ENCODE measurements at places on chromosomes 1 and 21. TPM values are rescaled to one million over a fixed set of nuclear protein-coding genes. Genes with fewer than 3 reads are reported as not detected.

PMVK gene
- 34.7 TPM for total RNA-seq

ATF3 gene
- total RNA-seq = 17.8 TPM

DMBX1 gene
- not detected for total RNA-seq

S100A7 gene
- total RNA-seq = not detected

C1orf226 gene
- 2.2 TPM for total RNA-seq

CENPF gene
- total RNA-seq = 1.7 TPM

TGFB2 gene
- total RNA-seq = 39.6 TPM

PTGER3 gene
- total RNA-seq = not detected

SLAMF1 gene
- not detected for total RNA-seq

SPRR4 gene
- total RNA-seq = not detected

S100A1 gene
- not detected for total RNA-seq

LCE2C gene
- total RNA-seq = not detected

RIMS3 gene
- total RNA-seq = 7.7 TPM

CYP4X1 gene
- total RNA-seq = under 0.01 TPM

OLFM3 gene
- total RNA-seq = not detected

C2CD4D gene
- total RNA-seq = 0.17 TPM

KIF26B gene
- 2.5 TPM for total RNA-seq

SPRR2F gene
- total RNA-seq = not detected

RIIAD1 gene
- total RNA-seq = not detected

TMEM82 gene
- total RNA-seq = not detected

S100A4 gene
- 4.3 TPM for total RNA-seq

BCL2L15 gene
- total RNA-seq = 0.32 TPM

TIE1 gene
- not detected for total RNA-seq

DEPDC1 gene
- total RNA-seq = 11.4 TPM

NTNG1 gene
- total RNA-seq = 6.1 TPM

ZNF683 gene
- not detected for total RNA-seq

OR2L2 gene
- 0.19 TPM for total RNA-seq

HSPA6 gene
- 0.45 TPM for total RNA-seq

LPAR3 gene
- total RNA-seq = 17.2 TPM

CFAP74 gene
- not detected for total RNA-seq

S100A5 gene
- not detected for total RNA-seq

FHAD1 gene
- total RNA-seq = 0.33 TPM

C1orf116 gene
- 94.0 TPM for total RNA-seq

XCL2 gene
- total RNA-seq = not detected

SPRR5 gene
- total RNA-seq = 0.78 TPM

FMN2 gene
- not detected for total RNA-seq

CD84 gene
- total RNA-seq = not detected

C1orf87 gene
- not detected for total RNA-seq

KCNJ10 gene
- not detected for total RNA-seq

LEPR gene
- total RNA-seq = 5.3 TPM

HPCA gene
- not detected for total RNA-seq

MX2 gene
- total RNA-seq = not detected

LCE1D gene
- not detected for total RNA-seq

NBPF6 gene
- not detected for total RNA-seq

TRAF3IP3 gene
- total RNA-seq = not detected

CALML6 gene
- 0.67 TPM for total RNA-seq

HTR6 gene
- total RNA-seq = not detected

GFI1 gene
- not detected for total RNA-seq

OR2W3 gene
- total RNA-seq = not detected

RNPEP gene
- total RNA-seq = 68.8 TPM

KCNA3 gene
- not detected for total RNA-seq

NR5A2 gene
- not detected for total RNA-seq

SYNC gene
- 9.2 TPM for total RNA-seq

AMPD1 gene
- not detected for total RNA-seq

LHX4 gene
- total RNA-seq = not detected

MROH7 gene
- 0.42 TPM for total RNA-seq

LDLRAD1 gene
- total RNA-seq = not detected
